ENCODE measurements at places on chromosomes 1 and 21. TPM values are rescaled to one million over a fixed set of nuclear protein-coding genes. Genes with fewer than 3 reads are reported as not detected.
A peak's percentile ranks its signal among the peaks of the same experiment; 100 is the strongest.

The RNU1-4 gene
- total RNA-seq, result 8,154 TPM

The GOLT1A gene
- total RNA-seq, result not detected

The ZSCAN20 gene
- total RNA-seq, result 5.9 TPM

The TRABD2B gene
- total RNA-seq, result 13.3 TPM

The CNKSR1 gene
- 1.5 TPM for total RNA-seq

The CHI3L1 gene
- total RNA-seq, result 17.8 TPM

The GPR25 gene
- total RNA-seq, result not detected

The LEMD1 gene
- total RNA-seq, result not detected

The TNFRSF1B gene
- total RNA-seq, result 98.5 TPM

The LCE3B gene
- not detected for total RNA-seq

The RGS16 gene
- 20.9 TPM for total RNA-seq

The EPHA8 gene
- not detected for total RNA-seq

GRCh38 chr1:204384636-204385352 is 25.1 kb upstream of the PLEKHA6 start:
- DNase-seq, result peak; percentile 76

GRCh38 chr1:227192163-227192562 is 126.1 kb downstream of the CDC42BPA start:
- DNase-seq, result peak; percentile 59

DNA sequence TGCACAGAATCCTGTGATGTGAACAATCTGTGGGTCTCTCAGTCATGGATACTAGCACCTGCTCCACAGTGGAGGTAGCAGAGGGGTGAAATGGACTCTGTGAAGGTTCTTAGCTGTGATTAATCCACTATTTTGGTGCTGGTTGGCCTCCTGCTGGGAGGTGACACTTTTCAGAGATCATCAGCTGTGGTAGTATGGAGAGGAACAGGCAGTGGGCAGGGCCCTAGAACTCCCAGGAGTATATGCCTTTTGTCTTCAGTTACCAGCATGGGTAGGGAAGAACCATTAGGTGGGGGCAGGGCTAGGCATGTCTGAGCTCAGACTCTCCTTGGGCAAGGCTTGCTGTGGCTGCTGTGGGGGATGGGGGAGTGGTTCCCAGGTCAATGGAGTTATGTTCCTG is 54.0 kb upstream of the KCNJ15 start:
- DNase-seq, result no peak

GRCh38 chr1:39631361-39632322 is 7.8 kb downstream of the HEYL start:
- no peak for DNase-seq

DNA sequence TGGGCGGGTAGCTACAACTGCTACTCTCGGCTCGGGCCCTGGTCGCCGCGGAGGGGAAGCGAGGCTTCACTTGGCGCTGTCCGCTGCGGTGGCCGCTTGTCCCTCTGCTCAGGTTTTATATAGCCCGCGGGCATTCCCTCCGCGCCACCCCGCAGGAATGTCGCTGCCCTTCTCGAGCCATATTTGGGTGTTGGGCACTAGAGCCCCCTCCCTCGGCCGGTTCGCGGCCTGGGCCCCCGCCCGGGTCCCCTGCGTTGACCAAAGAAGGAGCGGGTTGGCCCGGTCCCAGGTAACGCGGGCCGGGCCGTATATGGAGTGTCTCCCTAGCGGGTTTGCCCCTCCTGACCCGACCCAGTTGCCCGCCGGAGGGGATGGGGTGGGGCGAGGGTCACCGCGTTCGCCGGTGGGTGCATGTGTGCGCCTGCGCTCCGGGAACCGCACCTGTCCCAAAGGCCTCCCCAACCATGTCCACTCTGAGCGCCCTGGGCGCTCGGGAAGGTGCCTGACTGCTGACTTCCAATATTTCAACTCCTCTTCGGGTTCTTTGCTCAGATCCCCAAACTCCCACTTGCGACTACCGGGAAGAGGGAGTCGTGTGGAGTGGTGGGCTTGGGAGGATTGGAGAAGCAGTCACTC is at the start of gene ACTA1:
Gene ACTA1, minus strand, starts transcription at position 90 of the 636 bp plus-strand sequence. CDS start 979 bp downstream, outside the sequence.
- no peak for DNase-seq

GRCh38 chr21:38297194-38297631 is 40.4 kb downstream of the KCNJ15 start:
- no peak for DNase-seq

DNA sequence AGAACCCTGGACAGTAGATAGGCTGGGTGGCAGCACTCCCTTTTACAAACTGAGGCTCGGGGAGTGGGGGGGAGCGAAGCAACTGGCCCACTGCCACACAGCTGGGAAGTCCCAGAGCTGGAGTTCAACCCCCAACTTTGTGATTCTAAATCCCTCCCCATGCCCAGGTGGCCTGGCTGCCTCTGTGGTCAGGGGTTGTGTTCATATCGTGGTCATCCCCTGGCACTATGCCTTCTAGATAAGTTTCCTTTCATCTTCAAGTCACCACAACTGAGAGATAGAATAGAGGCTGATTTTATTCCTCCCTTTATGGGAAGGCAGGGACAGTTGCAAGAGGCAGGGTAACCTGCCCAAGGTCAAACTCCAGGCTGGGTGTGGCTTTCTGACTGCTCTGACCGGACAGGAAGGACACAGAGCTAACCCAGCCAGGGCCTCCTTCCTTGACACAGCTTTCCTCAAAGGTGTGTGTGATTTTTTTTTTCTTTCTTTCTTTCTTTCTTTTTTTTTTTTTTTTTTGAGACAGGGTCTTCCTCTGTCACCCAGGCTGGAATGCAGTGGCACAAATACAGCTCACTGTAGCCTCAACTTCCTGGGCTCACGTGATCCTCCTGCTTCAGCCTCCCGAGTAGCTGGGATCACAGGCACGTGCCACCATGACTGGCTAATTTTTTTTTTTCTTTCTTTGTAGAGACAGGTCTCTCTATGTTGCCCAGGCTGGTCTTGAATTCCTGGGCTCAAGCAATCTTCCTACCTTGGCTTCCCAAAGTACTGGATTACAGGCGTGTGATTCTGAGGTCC is 18.4 kb upstream of the TNFRSF1B start:
- no peak for DNase-seq

- no peak for DNase-seq
Measured at GRCh38 chr1:115874904-115875303, 34.0 kb upstream of the NHLH2 start.

DNA sequence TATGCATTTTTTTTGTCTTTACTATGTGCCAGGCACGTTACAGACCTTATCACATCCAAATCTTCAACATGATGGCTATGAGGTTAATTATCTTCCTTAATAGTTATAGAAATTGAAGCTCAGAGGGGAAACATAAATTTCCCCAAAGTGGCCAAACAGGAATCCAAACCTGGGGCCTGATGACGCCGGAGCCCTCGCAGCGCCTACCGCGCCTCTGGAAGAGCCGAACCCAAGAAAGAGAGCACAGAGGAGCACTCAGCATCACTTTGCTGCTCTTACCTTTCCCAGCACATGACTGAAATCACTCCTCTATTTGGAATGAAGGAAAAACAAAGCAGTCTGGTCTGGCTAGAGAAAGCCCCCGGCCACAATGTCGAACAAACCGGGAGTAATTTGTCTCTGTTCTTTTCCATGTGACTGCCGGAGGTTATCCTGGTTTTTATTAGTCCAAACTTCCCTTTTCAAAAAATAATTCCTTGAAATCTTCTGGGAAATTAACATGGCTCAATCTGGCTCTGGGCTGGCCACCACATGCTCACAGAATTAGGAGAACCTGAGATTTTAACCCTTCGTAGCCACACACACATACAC is 195.5 kb downstream of the ADSS2 start:
- DNase-seq, result no peak

- DNase-seq, result peak; percentile 75
Measured at GRCh38 chr1:9388335-9389180, 95.9 kb downstream of the SPSB1 start.

DNA sequence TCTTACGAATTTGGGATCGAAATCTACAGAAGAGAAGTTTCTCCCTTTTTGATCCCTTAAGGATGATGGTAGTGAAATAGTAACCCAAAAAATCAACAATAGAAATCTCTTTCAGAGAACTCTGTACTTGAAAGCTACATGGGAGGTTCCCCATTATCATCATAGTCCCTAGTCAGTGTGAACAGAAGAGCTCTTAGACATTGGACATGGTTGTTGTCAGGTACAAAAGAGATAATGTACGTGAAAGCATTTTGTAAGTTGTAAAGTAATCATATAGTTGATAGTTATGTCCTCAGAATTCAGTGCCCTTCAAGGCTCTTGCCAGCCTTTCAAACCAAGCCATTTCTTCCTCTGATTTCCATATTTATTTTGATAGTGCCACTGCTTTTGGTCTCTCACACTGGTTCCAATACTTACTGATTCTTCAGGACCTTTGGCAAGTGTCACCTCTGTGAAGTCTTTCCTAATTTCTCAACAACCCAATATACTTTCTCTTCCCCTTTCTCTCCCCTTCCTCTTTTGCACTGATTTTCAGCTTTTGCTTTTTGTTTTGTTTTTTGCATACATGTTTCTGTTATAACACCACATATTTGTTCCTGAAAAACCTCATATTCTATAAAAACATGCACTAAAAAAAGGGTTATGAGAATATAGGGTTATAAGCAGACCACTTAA is 22.4 kb downstream of the VPS45 start:
- no peak for DNase-seq

DNA sequence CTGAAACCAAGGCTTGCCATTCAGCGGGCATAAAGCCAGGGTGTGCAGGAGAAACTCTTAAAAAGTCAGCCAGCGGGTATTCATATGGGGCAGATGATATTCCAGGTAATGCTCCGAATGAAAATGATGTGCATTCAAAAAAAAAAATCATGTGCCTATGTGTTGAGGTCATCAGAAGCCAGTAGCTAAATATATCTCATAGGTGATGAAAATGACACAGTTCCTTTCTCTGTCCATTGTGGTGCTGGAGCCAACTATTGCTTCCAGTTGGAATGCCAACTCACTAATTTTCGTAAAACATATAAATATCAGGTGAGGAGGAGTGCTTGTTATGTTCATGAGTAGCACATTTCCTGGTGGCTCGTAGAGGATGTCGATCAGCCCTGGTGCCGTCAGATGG is 23.2 kb downstream of the AJAP1 start:
- DNase-seq, result no peak

DNA sequence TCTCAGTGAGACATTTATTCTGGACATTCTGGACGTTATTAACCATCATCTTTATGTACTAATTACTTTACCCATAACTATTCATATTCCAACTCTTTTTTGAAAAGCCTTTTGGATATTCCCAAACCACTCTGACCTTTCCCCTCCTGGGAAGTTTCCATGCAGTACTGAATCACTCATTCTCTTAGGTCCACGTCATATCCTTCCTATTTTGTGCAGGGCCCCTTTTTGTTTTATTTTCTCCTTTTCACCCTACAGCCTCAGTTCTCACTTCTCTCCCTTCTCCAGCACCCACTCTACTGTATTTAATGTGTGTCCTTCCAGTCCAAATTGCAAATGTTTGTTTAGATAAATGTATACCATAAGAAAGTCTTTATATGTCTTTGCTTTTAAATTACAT is 16.4 kb upstream of the ATP1A1 start:
- no peak for DNase-seq

GRCh38 chr1:225533238-225533637 is 105.4 kb upstream of the LBR start:
- no peak for DNase-seq

DNA sequence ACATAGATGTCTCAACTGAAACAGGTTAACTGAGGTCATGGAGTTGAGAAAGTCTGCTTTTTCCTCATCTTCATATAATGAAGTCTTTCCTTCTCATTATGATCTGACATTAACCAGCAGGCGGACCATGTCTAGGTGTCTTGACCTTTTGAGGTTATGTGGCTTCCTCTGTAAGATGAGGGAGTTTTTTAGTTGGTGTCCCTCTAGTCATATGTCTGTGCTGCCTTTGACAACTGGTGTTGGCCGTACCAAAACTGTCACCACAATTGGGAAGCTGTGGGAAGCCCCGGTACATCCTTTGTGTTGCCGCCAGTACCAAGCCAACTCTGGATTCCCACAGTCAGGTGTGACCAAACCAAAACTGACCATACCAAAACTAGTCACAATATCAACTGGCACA is 105.1 kb downstream of the PBX1 start:
- DNase-seq, result no peak

DNA sequence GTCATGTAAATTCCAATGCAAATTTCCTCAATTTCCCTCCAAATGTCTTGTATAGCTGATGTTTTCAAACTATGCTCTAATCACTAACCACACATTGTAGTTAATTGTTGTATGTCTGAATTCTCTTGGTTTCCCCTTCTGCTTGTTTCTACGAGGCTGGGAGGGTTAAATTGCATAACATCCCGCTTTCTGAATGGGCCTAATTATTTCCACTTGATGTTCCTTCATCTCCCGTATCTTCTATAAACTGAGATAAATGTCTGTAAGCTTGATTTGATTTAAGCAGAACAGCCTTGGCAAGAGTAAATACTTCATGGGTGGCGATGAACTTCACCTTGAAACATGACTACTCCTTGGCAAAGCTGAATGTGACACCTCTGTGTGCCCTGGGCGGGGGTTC is 72.2 kb downstream of the SERINC2 start:
- DNase-seq, result no peak

- no peak for DNase-seq
Measured at GRCh38 chr1:11283151-11283550, 10.2 kb downstream of the UBIAD1 start.

DNA sequence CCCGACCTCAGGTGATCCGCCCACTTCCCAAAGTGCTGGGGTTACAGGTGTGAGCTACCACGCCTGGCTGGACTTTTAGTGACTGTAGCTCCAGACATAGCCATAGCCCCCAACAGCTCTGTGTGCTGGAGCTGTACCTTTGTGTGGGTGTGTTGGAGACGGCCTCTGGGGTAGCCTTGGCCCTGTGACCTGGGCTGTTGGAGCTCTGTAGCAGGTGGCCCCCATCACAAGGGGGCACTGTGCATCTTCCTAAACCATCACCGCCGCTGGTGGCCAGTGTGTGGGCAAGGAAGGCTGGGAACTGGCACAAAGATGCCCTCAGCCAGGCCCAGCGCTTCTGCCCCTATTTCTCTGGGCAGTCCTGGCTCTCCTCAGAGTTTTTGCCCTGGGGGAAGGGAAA is 38.4 kb upstream of the FOXO6 start:
- DNase-seq, result no peak

DNA sequence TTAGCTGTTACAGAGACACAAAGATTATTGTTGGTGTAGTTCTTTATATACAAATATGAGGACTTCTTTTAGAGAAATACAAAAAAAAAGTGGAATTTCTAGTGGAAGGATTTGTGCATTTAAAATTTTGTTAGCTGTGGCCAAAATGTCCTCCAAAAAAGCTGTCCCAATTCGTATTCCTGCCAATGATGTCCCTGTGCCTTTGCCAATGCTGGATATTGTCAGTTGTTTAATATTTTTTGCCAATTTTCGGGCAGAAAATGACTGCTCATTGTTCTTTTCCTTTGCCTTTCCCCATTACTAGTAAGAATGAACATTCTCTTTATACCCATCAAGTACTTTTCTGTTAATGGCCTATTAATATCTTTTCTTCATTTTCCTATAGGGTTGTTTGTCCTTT is 110.0 kb upstream of the HOOK1 start:
- DNase-seq, result no peak

DNA sequence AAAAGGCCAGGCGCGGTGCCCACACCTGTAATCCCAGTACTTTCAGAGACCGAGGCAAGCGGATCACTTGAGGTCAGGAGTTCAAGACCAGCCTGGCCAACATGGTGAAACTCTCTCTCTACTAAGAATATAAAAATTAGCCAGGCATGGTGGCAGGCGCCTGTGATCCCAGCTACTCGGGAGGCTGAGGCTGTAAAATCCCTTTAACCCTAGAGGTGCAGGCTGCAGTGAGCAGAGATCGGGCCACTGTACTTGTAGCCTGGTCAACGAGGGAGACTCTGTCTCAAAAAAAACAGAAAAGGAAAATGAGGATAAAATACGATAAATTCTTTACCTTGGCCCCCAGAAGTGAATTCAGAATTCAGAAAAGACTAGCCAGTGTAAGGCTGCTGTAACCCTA is 1.6 kb downstream of the TMEM50B start:
- no peak for DNase-seq

Data from aorta (tissue), 5 donors.